ENCODE measurements at places on chromosomes 2 and 18. TPM values are rescaled to one million over a fixed set of nuclear protein-coding genes. Genes with fewer than 3 reads are reported as not detected.

Gene LRPPRC
- total RNA-seq = 70.0 TPM

Gene MTX2
- 14.8 TPM for total RNA-seq

Gene HAAO
- total RNA-seq = 0.56 TPM

Gene FOXI3
- total RNA-seq = not detected

Gene CHST9
- not detected for total RNA-seq

Gene ABCG5
- not detected for total RNA-seq

Gene MAB21L4
- not detected for total RNA-seq

Gene EN1
- not detected for total RNA-seq

Gene IGFBP5
- not detected for total RNA-seq

Gene CLEC4F
- total RNA-seq = not detected

Gene POTEC
- total RNA-seq = not detected

Gene GPR45
- not detected for total RNA-seq

Gene ALKAL2
- total RNA-seq = not detected

Gene TSPYL6
- total RNA-seq = not detected

Gene PLGLB2
- total RNA-seq = 2.7 TPM
